ENCODE measurements at places on chromosomes 3 and 15.

- no peak for DNase-seq
These were observed 7.8 kb upstream of the PTX3 start for GRCh38 chr3:157428853-157429252.

GRCh38 chr15:85554852-85555521 is 174.6 kb downstream of the AKAP13 start:
- DNase-seq = no peak

- DNase-seq = no peak
These were observed 34.4 kb downstream of the ABHD2 start for GRCh38 chr15:89122505-89123180.

DNA sequence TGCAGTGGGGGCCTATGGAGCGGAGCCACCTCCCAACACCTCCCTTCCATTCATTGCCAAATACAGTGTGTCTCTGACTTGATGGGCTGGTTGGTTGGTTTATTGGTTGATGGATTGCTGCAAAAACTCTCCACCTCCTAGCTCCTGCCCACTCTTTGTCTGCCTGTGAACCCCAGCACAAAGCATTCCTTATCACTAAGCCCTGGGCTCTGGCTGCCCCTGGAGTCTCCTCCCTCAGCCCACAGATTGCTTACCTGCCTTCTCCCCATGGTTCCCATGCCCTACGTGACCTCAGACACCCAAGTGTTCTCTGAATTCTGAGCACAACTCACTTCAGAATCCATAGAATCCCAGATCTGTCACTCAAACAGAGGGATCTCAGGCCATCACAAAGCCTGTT is 139.1 kb upstream of the TPM1 start:
- DNase-seq = no peak

DNA sequence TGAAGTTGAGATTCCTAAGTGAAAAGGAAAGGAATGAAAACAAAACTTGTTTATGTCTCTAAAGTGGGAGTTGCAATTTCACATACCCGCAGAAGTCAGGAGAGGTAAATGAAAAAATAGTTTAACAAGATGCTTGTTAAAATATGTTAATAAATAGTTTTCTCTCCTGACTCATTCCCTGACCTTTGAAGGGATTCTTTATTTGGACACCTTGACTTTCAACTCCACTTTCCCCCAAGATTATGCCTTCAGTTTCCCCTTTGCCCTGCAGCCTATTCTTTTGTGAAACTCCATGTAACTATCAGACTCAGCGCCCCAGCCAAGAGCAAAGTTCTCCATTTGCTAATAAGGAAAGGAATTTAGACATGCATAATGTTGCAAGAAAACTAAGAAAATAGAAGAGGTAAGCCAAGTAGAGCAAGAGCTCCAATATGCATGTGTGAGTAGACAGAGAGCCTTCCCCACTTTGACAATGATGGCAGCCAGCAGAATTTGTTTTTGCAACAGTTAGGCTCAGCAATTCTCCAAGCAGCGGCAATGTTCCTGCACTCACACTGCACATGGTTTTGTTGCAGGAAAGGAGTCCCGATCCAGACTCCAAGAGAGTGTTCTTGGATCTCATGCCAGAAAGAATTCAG is 61.2 kb downstream of the CD200 start:
- DNase-seq = no peak

GRCh38 chr15:94061041-94061440 is 170.3 kb upstream of the MCTP2 start:
- DNase-seq = no peak

DNA sequence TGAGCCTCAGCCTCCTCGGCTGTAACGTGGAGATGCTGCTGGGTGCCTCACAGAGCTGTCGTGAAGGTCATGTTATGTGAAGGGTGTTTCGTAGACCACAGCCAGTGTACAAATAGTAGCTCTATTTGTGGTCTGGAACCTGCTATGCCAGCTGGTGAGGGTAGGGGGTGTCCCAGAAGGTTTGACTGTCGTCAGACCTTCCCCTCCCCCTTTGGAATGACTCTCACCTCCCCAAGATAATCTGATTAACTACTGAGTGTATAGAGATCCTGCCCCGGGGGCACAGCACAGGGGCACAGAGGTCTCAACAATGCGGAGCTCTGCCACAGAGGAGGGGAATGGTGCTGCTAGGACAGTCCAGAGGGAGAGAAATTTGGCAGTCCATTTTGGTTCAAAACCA is 20.5 kb downstream of the FGD5 start:
- DNase-seq = no peak

DNA sequence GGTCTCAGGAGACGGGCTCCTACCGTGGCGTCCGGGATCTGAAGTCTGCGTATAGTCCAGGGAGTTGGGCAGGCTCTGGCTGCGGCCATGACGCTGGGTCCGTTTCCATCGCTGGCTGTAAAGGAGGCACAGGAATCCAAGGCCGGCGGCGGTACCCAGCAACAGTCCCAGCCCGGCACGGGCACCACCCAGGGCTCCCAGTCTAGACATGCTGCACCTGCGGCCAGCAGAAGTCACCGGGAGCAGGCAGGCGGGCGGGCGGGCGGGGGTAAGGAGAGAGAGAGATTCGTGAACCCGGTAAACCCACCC is 526 bp downstream of the RMDN3 start:
- DNase-seq = no peak

GRCh38 chr15:39358441-39359041 is 222.3 kb upstream of the THBS1 start:
- no peak for DNase-seq

DNA sequence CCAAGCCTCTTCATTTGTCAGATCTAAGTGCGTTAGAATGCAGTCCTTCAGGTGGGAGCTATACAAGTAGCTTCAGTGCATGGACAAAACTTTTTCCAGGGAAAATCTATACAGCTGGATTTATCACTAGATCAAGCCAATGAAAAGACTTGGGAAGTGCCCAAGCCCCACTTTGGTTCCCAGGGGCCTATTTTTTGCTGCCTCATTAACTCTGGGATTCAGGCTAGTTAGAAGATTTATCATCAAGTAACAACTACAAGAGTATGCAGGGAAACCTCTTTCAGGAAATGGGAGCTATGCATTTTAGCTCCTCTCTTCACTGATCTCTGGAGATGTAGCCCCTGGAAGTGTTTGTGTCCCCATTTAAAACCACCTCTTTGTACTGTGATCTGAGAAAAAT is 908.8 kb downstream of the SQOR start:
- no peak for DNase-seq

GRCh38 chr15:43939070-43939469 is 112.3 kb downstream of the WDR76 start:
- DNase-seq = no peak

DNA sequence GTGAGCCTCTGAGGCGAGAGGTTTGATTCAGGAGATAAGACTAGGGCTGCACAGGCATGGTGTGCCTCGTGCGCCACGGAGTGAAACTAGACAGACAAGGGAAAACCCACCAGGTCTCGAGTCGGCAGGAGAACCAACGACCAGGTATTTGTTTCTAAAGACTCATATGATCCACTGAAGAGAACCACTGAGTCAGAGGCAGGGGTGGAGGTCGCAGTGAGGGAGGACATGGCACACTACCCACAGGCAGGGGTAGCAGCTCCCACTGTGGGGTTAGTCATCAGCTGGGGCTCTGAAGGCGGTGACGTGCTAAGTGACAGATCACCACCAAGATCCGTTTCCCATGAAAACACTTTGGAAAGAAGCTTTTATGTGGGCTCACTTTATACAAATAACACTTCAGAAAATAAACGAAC is 45.7 kb downstream of the CHSY1 start:
- DNase-seq = no peak

GRCh38 chr15:53525894-53526293 is 233.6 kb downstream of the WDR72 start:
- DNase-seq = no peak

DNA sequence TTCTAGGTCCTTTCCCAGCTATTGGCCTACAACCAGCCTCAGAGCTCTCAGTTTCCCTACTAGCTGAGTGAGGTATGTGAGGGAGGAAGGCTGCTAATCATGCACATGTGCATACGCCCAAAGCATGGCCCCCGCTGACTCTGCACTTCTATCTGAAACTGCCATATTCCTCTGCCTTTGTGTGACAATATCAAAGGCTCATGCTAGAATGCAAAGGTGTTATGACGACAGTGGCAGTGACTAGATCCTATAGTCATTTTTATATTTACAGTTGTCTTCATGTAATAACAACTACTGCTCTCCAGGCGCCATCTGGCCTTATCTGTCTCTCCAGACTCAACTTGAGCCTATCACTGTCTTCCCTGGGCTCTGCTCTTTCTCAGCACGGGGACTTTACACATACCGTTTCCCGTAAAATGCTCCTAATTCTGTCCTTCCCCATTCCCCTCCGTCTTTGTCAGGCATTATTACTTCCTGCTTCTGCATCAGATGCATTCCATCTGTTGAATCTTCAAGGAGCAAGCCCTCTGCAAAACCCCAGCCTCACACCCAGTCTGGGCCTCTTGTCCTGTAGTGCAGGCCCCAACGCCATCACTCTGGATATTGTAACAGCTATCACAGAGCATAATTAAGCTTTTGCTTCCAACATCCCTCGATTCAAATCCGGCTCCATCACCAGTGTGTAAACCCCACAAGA is 102.5 kb downstream of the PDCD6IP start:
- no peak for DNase-seq

DNA sequence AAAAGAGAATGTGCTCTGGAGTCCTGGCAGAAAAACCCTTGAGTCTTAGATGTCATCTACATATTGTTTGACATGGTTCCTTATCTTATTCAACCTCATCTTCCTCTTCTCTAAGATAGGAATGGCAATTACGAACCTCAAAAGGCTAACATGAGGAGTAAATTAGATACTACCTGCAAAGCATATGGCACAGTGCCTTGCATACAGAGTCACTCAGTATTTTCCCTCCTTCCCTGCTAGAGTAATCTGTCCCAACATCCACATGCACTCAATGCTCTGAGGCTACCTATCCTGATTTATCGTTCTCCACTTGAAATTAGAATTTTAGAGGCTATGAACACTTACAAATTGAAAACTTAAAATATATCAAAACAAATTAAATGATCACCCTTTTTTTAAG is 386.7 kb downstream of the RSL24D1 start:
- DNase-seq = no peak

- DNase-seq = no peak
These were observed 1091.0 kb downstream of the FHIT start for GRCh38 chr3:60160111-60160821.

DNA sequence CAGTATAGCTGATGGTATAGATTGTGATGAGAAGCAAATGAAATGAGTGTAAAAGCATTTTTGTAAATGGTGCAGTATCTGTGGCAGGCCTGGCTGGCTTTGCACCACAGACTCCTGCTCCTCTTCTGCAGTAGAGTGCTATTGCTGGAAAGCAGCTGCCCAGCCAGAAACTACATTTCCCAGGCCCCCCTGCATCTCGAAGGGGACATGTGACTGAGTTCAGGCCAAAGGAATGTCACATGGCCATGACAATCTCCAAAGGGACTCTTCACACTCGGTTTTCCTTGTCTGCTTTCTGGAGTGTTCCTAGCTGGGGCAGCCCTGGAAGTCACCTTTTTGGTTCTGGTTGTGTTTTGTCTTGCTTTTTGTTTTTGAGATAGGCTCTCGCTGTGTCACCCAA is 277.1 kb downstream of the SUCLG2 start:
- DNase-seq = no peak

GRCh38 chr15:90931828-90932659 is at the start of gene HDDC3:
TSS of gene HDDC3 (minus strand) at chr15:90932549. CDS start at chr15:90932540, 9 bp downstream.
- DNase-seq = peak; percentile 84

DNA sequence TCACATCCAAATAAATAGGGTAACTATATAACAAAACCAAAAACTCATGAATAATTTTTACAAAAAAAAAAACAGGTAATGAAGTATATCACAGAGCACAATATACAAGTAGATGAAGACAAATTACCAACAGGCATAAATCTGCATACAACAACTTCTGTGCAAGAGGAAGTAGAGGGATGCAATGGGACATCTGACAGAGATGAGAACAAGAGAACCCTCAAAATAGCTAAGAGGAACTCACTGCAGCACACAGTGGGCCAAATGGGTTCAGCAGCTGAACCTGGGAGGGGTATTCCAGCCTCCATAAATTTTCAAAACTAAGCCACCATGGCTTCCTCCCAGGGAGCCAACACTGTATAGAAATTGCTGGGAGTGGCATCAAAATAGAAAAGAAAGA is 9.6 kb upstream of the BTLA start:
- no peak for DNase-seq

DNA sequence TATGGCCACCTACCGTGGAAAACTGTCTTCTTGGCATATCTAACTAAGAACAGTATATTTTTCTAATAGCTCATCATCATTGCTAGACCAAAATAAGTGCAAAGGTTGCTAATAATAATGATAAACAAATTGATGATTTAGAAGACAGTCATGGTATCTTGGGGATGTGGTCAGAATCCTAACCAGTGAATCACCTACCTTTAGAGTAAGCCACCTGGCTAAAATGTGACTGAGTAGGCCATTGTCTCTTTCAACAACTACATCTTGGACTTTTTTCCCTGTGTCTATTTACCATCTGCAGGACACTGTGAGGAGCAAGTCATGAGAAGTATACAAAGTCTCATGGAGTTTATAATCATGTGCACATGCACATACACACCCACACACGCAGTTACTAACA is 273.5 kb upstream of the SEMA6D start:
- no peak for DNase-seq

GRCh38 chr3:11154036-11154952 is at the start of gene HRH1:
TSS of gene HRH1 (plus strand) at chr3:11154493. CDS start at chr3:11259038, 104,545 bp downstream.
- peak; percentile 10 for DNase-seq

DNA sequence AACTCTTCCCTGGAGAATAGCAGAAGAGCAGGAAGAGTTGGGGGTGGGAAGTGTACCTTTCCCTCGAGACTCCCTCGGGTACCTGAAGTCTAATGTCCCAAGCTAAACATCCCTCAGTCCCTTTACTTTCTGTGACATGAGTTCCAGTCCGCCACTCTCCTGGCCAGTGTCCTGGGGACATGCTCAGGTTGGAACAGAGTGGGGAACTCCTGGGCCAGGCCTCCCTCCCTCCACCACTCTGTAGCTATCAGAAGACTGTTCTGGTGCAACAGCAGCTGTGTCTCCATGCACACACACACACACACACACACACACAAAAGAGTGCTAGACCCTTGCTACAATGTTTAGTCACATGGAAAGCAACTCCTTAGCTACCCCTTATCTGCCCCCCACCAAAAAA is 155.0 kb upstream of the HES1 start:
- no peak for DNase-seq

DNA sequence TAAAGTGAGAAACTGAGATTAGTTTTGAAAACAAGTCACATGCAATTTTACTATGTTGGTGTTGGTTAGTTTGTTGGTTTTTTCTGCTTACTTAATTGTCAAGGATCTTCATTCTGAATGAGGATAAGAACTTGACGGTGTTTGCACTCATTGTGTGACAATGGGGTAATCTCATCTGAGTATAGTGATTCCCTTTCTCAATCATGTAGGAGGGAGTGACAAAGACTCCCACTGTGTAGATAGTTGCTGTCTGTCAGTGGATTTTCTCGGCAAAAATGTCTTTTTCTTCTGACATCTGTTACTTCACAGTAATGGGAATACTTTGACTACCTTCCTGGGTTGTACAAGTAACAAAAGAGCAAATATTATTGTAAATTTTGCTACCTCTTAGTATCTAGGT is 23.5 kb downstream of the KCNH8 start:
- DNase-seq = no peak

All from head of caudate nucleus (tissue), 42 donors.